GM10248 (cell line): ENCODE measurements at places on chromosomes 2 and 18.

DNA sequence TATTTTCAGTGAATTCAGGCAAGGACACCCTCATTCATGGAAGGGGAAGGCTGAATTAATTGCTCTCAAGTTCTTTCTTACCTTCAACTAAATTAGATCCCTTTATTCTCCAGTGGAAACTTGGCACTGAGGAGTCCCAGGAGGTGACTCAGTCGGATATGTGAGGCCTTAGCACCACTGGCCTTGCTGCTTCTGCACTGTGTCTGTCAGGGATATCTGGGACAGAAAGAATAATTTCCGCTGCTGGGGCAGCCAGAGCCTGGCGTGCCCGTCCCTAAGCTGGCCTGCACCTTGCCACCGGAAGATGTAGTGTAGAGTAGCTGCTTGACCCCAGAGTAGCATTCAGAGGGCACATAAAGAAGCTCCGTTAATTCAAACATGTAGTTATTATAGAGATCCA is 53.4 kb downstream of the LIMS1 start:
- no peak for DNase-seq

DNA sequence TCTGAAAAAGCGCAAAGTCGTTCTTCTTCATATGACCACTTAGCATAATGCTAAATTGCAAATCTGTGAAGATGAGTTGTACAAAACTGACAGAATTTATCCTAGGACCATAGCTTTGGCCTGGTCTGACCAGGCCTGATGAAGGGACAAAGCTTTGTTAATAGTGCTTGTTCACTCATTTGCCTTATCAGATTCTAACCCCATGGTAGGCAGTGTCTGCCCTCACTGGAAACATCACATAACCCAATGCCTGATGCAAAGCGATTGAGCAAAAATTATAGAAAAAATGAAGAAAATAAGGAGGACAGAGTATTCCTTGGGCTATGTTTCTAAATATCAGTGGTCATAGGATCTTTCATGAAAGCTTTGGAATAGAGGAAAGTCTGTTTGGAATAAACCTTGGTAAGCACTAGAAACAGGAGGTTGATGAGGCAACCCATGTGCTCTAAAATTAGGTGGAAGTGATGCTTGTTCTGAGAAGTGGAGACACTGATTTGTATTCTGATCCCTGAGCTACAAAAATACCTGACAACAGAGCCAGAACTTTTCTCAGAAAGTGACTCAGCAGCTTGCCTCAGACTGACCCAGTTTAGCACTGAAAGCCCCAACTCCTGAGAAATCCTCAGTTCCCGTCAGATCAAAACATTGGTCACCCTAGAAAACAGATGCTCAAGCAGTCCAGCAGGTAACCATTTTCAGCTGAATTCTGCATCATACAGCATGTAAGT is 131.4 kb upstream of the MAPRE2 start:
- DNase-seq, result no peak

DNA sequence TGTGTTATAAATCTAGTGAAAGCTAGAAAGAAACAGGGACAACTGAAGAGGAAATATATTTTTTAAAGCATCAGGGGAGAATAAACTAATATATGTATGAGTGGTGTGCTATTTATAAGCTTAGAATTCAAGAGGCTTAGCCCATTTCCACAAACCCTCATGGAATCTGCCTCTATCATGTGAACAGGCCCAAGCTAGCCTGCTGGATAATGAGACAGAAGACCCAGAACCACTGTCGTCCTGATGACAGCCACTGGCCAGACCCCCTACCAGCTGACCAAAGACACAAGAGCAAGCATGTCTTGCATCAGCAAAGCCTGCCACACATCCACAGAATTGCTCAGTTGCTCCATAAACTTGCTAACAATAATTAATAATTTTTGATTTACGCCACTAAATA is 382.3 kb upstream of the NXPH2 start:
- DNase-seq, result no peak

GRCh38 chr2:227796045-227796711 is 17.5 kb upstream of the CCL20 start:
- DNase-seq, result no peak

DNA sequence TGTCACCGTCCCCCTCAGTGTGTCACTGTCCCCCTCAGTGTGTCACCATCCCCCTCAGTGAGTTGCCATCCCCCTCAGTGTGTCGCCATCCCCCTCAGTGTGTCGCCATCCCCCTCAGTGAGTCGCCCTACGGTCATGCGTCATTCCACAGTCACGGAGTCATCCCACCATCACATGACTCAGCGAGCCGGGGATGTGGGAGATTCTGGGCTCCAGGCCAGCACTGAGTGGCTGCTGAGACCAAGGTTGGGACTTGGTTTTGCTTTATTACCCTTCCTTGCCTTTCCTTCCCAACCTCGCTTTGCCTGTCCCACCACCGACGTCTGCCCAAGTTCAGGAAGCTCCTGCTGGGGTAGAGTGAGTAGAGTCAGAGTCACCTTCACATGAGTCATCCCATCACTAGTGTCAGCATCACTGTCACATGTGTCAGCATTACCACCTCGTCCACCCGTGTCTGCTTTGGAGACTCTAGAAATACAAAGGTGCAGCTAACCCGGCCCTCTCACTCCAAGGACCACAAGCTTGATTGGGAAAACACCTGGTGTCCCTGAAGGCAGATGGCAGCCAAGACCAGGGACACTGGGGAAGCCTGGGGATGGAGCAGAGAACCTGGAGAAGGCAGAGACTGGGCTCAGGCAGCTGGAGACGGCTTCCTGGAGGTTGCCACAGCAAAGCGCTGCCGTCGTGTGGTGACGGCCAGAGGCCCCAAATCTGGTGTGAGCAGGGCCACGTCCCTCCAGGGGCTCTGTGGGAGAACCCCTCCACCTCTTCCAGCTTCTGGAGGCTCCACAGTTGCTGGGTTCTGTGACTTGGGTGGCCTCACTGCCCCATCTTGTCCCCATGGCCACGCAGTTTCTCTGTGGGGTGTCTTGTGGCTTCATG is 485.2 kb upstream of the SALL3 start:
- DNase-seq, result no peak

- DNase-seq, result no peak
Observed at GRCh38 chr2:197294260-197294659, 16.3 kb downstream of the ANKRD44 start.

DNA sequence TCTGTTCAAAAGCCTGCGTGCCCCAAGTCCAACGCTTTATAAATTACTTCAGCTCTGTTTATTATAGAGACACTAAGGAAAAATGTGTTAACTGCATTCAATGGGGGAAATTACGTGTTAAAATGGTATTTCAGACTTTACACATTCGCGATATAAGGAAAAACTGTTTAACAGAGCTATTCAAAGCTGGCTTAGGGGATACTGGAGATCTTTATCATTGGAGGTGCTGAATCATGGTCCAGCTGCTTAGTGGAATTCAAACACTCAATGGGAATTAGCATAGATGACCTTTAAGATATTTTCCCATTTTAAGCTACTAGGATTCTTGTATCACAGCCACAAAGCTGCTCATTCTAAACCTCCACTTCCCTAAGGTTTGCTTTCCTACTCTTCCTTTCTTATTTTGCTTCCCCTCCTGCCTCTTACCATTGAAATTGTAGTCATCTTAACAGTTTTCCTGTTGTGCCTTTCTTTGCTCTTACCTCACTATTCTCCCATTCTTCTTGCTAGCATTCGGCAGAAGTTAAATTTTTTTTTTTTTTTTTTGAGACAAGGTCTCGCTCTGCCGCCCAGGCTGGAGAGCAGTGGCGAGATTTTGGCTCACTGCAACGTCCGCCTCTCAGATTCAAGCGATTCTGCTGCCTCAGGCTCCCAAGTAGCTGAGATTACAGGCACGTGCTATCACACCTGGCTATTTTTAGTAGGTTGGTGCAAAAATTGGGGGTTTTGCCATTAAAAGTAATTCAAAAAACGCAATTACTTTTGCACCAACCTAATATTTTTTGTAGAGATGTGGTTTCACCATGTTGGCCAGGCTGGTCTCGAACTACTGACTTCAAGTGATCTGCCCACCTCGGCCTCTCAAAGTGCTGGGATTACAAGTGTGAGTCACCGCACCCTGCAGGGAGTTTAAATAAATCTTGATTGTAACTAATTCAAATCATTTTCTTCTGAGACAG is 6.5 kb downstream of the SULT6B1 start:
- DNase-seq, result no peak

DNA sequence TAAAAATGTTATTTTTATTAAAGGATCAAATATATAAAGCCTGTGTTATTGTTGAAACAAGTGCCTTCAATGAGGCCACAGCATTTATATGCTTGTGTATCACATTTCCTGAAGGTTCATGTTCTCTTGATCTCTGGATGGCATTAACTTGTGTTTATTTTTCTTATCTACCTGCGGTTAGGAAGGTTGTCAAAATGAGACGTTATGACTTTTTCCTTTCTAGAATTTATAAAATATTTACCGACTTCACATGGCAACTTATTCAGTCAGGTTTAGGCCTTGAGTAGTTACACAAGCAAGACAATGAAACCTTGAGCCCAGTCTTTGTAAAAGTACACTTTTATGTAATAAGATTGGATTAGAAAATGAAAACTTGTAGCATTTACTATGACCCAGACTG is 196.4 kb upstream of the ACVR2A start:
- DNase-seq, result no peak

GRCh38 chr2:28546242-28546641 is 50.4 kb downstream of the PLB1 start:
- DNase-seq, result no peak
